ENCODE measurements at places on chromosomes 2 and 18.

DNA sequence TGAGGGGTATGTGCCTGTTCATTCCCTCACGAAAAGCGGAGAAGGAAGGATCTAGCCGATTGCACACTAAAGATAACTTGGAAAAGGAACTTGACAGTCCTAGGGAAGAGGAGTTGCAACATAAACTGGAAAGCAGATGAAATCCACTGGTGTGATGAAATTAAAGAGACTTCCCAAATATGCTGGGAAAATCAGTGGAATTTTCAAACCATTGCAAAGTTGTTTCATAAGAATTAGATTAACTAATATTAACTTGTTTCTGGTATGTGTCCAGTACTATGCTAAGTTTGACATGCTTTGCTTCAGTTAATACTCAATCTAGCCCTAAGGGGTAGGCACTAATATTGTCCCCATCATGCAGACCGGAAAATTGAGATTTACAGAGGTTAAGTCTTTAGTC lies 222.7 kb downstream of the IKZF2 start:
- DNase-seq: no peak

GRCh38 chr2:21142149-21142548 lies 18.4 kb downstream of the TDRD15 start:
- DNase-seq: no peak

DNA sequence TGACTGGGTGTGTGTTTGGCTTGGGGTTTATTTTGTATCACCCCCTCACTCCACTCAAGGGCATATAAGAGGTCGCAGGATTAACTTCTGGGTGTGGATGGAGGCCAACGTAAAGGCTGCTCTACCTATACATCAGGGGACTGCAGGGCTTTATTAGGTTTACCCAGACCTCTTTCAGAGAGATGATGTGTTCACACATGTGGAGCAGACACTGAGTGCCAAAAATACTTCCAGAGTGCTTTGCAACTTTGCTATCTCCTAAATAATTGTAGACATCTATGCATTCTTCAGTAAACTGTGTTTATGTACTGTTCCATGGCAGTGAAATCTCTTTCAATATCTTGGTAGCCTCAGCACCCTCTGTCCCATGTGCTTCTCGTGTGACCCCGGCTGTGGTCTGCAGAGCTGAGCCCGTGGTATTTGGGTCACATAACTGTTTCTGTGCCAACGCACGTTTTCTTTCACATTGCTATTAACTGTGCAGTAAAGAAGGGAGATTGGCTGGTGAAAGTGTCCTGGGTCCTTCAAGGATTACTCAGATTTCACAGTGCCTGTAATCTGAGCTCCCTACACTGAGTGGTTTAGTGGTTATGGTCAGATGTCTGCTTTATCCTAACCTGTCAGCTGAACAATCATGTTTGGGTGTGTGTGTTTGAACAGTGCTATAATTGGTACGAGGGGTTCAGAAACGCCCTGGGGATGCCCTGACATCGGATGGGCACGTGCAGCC lies 208.1 kb downstream of the VAPA start:
- no peak for DNase-seq

DNA sequence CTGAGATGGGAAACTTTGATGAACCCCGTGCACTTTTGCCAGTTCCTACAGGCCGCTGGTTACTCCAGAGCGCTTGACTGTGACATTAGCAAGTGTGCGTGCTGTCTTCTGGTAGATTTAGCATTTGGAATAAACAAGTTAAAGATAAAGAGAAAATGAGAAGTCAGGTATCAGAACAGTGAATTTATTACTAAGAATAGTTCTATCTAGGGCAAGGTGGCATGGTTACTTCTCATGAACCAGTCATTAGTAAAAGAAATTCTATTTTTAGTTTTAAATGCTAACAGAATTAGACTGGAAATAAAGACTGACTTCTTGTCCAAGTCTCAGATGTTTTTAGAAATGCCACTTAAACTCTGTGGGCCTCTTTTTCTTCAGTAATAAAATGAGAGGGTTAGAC lies 204.0 kb upstream of the TPO start:
- no peak for DNase-seq

- DNase-seq: no peak
These were observed 13.9 kb downstream of the SNORC start for GRCh38 chr2:232884001-232884421.

DNA sequence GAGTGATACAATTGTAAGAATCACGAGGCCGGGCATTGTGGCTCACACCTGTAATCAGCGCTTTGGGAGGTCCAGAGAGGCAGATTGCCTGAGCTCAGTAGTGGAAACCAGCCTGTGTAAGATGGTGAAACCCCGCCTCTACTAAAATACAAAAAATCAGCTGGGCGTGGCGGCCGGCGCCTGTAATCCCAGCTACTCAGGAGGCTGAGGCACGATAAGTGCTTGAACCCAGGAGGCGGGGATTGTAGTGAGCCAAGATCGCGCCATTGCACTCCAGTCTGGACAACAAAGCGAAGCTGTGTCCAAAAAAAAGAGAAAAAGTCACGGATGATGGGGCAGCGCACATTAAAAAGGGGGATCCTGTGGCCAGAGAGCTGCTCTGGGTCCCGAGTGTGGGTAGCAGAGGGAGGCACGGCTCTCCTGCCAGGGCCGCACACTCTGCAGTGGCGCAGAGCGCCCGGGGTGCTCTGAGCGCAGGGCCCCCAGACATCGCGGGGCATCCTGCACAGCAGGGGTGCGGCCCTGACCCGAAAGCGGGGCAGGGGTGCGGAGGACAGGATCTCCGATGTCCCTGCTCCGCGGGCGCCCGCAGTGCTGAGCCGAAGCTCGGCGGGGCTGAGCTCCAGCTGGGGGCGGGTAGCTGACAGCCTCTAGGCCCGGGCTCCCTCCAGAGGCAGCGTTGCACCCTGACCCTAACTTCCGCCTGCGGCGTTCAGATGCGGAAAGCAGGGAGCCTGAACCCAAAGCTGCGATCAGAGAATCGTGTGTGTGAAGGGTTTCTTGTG lies 30.4 kb upstream of the RAB6D start:
- DNase-seq: no peak

DNA sequence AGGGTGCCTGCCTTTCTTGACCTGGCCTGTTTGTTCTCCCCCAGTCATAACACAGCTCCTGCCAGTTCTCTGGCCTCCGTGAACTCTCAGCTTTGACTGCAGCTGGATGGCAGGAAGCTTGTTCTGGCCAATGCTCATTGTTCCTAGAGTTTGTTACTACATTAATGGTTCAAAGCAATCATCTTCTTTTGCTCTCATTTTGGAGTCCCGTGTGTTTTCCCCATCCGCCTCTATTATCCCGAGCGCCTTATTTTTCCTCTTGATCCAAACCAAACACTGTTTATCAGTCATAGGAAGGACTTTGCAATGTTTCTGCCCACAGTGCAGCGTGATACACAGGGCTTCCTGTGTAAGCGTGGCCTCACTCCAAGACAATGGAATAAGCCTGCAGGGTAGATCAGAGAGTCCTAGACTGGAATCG lies 184.3 kb upstream of the APCDD1 start:
- DNase-seq: no peak

DNA sequence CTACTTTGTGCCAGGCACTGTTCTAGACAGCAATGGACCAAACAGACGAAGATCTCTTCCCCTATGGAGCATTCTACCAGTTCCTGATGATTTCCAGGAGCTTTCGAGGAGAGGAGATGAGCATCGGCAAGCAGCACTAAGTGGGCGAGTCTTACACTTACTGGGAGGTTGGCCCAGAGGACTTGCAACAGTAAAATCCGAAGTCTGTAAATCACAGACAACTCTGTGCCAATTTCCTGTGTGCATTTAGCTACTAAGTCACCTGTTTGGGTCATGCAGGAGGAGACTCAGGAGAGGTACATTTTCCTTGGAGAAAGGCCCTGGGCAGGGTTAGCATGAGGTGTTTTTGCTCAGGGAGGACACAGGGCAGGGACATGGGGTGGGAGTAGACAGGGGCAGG lies 58.9 kb downstream of the TRPM8 start:
- DNase-seq: no peak

- no peak for DNase-seq
These were observed 448.3 kb downstream of the CDH2 start for GRCh38 chr18:27728659-27729058.

DNA sequence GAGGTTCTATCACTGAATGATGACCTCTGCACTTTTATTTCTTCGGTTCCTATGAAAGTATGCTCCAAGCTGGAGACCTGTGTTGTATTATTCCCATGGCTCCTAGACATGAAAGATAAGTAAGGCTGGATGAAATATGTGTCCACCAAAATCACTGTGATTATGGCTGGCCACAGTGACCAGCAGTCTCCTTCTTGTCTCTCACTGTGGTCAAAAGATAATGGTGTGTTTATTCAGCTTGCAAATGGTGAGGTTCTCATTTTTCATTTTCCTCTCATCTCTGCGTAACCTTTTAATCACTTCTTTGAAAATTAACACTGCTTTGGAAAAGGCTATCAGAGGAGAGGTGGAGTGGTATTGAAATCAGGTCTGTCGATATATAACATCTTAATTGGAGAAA lies 107.8 kb upstream of the DAPL1 start:
- DNase-seq: no peak

DNA sequence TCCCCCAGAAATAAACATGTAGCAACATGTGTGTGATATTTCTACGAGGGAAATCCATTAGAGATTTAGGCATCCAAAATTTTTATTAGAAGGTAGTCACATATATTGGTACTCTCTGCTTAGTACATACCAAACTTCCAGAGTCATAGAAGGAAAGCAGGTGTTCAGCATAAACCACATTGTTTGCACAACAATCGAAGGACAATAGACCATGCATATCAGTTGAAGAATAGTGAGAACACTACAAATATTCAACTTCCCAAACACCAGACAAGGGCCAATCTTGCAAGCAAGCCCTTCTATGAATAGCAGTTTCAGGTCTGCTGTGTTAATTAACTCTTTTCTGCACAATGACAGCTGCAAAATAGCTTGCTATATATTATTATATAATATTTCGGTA lies 702.2 kb downstream of the ERBB4 start:
- DNase-seq: no peak

DNA sequence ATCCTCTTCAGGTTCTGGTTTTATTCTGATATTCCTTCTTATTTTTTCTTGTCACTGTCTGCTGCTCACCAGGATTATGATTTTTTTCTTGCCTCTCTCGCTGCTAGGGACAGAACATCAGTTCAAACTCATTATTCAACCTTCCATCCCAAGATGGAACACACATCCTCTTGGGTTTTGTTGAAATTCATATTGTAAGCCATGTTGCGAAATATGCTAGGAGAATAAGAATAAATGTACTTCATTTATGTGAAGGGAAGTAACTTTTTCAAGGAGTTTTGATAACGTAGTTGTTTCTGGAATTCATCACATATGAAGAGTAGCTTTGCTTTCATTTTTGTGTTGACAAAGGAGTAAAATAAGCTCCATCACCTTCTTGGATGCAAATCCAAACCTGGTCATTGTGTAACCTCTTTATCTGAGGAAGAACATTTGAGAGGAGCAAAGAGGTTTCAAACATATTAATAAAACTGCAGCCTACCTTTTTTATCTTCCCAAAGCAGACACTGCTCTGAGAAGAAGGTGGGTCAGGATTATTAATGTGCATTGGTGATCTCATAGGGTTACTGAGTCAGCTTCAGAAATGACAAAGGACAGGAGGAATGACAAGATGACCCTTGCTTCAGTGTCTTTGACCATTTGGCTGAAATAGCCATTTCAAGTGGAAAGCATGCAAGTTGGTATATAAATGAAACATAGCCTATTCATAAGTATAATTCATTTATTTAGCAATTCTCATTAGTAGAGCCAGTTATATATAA lies 280.0 kb downstream of the GULP1 start:
- no peak for DNase-seq

DNA sequence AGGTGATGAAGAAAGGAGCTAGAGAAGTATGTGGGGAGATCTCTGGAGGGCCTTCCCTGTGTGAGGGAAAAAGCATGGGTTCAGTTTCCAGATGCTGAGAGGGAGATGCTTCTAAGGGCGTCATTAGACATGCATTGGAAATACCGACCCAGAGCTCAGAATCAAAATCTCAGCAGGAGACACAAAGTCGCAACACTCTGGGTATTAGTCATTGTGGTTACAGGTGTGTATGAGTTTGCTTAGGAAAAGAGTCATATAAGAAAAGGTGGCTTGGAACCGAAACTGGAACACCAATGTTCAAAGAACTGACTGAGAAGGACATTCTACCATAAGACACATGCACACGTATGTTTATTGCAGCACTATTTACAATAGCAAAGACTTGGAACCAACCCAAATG lies 477.1 kb downstream of the FBXO15 start:
- DNase-seq: no peak

DNA sequence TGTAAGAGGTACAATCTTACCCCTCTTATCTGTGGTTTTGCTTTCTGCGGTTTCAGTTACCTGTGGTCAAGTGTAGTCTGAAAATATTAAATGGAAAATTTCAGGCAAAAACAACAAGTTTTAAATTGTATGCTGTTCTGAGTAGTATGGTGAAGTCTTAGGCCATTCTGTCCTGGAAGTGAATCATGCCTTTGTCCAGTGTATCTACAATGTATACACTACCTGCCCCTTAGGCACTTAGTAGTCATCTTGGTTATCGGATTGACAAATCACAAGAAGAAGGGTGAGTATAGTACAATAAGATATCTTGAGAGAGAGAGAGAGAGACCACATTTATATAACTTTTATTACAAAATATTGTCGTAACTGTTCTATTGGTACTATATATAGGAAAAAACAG lies 43.5 kb downstream of the RAB3GAP1 start:
- no peak for DNase-seq

GRCh38 chr18:45954070-45954934 lies 12.8 kb downstream of the EPG5 start:
- no peak for DNase-seq

DNA sequence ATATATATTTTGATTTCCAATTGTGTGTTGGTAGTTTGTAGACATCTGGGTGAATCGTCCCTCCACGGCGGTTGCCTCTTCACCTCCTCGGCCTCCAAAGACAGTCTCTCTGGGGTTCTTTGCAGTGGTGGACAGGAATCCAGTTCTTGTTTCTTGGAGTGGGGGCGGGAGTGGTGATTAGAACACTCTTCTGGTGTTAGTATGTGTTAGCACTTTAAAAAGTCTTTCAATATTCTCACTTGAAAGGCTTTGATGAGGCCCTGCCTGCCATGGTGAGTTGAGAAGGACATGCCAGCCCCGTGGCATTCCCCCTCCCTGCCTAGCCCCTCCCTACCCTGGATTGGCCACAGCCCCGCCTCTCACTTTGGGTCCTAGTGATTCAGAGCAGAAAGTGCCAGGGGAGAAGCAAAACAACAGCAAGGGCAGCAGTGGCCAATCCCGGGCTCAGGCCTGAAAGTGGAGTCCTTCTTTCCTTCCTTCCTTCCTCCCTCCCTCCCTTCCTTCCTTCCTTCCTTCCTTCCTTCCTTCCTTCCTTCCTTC lies 316.8 kb upstream of the HS6ST1 start:
- no peak for DNase-seq

- no peak for DNase-seq
These were observed 114.8 kb downstream of the MIB1 start for GRCh38 chr18:21855432-21855831.
